ENCODE measurements at places on chromosomes 12 and 14.

- no peak for DNase-seq
- H3K27me3 ChIP-seq: no peaks in the 10 kb centered on the region
- no peak overlapping the region for H3K27ac ChIP-seq
- H3K36me3 ChIP-seq: no peaks in the 10 kb centered on the region
- no peak overlapping the region for H3K4me3 ChIP-seq
These were observed 197.1 kb downstream of the EFCAB11 start for GRCh38 chr14:89757313-89757939.

GRCh38 chr12:110622582-110622981, 8.7 kb downstream of the TCTN1 start:
- peaks cover 7% of the 10 kb centered on the region for H3K36me3 ChIP-seq
- no peak overlapping the region for H3K27ac ChIP-seq
- no peaks in the 10 kb centered on the region for H3K27me3 ChIP-seq
- DNase-seq: no peak
- H3K4me1 ChIP-seq: no peaks in the 10 kb centered on the region

DNA sequence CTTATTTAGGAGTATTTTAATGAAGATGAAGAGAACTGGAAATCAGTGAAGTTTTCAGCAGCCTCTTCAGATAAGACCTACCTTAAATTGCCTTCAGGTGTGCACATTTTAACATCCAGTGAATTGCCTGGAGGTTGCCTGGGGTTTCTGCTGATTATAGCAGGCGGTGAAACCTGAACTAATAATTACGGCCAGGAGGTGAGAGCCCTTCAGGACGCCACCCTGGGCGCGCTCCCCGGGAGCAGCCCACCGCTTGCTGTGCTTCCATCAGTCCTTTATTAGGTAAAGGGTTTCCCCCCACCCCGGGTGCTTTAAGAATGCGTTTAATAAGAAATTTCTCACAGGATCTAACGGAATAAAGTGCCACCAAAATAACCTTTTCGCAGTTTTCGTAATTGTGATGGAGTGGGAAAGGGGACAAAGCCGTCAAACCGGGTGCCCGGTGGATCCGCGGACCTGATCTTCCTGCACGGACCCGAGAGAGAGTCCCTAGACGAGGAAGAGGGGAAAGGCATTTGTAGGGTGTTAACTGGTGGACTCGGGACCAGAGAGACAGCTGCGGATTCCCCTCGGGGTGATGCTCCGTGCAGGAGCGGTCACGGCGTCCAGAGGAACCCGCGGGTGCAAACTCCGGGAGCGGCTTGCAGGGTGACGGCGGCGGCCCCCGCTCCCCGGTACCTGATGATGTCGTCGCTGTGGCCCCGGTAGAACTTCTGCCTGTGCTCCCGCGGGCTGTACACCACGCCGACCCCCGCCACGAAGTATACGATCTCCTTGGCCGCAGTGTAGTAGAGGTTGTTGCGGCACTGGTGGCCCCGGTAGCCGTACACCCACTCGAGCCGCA, 902 bp downstream of the EML5 start:
- H3K27ac ChIP-seq: no peak overlapping the region
- H3K4me1 ChIP-seq: peaks cover 14% of the 10 kb centered on the region
- no peaks in the 10 kb centered on the region for H3K36me3 ChIP-seq
- peak overlapping the region; percentile 55 for H3K4me3 ChIP-seq
- no peaks in the 10 kb centered on the region for H3K27me3 ChIP-seq

DNA sequence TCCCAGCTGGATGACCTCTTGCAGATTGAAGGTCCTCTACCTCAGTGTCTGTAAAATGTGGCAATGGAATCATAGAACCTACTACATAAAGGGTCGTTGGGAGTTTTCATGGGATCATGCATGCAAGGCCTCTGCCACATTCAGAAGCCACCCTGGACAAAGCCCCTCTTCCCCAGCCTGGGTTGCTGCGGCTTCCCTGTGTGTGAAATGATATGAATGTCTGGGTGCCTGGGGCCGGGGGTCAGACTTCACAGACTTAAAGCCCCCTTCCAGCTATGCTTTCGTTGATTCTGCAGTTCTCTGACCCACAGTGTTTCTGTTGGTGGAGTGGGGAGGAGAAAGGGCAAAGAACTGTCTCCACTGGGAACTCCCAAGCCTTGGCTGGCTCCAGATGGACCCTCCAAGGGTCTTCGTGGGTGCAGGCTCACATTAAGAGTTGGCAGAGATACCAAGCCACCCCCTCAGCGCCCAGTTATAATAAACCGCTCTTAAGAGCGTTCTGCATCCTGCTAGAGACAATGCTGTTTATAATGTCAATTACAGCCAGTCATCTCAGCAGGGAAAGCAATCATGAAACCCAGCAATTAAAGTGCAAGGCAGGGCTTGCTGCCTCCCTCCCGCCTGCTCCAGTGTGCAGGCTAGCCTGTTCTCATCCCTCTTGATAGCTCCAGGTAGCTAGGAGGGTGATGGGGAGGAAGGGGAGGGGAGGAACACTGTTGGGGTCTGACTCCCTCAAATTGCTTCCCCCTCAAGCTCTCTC, 210.9 kb upstream of the FKBP4 start:
- no peak overlapping the region for H3K27ac ChIP-seq
- peaks cover 46% of the 10 kb centered on the region for H3K36me3 ChIP-seq
- H3K27me3 ChIP-seq: no peaks in the 10 kb centered on the region

GRCh38 chr14:91349481-91350074, 68.0 kb downstream of the CCDC88C start:
- no peaks in the 10 kb centered on the region for H3K27me3 ChIP-seq
- DNase-seq: no peak
- no peaks in the 10 kb centered on the region for H3K4me1 ChIP-seq
- H3K4me3 ChIP-seq: no peak overlapping the region
- no peaks in the 10 kb centered on the region for H3K36me3 ChIP-seq

GRCh38 chr14:98217530-98217929, 1054.5 kb downstream of the BCL11B start:
- H3K27me3 ChIP-seq: no peaks in the 10 kb centered on the region
- H3K4me3 ChIP-seq: no peak overlapping the region
- H3K36me3 ChIP-seq: no peaks in the 10 kb centered on the region

GRCh38 chr12:106274575-106275121, 26.8 kb upstream of the CKAP4 start:
- H3K36me3 ChIP-seq: no peaks in the 10 kb centered on the region
- H3K4me3 ChIP-seq: no peak overlapping the region
- DNase-seq: no peak
- H3K27ac ChIP-seq: no peak overlapping the region
- no peaks in the 10 kb centered on the region for H3K27me3 ChIP-seq

DNA sequence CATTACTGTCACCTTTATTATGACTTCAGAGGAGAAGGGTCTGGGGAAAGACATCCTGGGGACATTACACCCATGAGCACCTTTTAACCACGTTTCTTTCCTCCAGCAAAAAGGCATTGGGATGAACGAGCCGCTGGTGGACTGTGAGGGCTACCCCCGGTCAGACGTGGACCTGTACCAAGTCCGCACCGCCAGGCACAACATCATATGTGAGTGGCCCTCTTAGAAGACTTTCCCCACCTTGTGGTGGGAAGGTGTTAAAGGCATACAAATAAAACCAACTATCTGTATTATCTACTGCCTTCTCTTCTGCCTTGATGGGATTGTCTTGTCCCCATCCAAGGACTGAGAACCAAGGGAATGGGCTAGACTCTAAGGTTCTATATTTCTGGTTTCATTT, 6.0 kb downstream of the PSMD9 start:
- no peaks in the 10 kb centered on the region for H3K27me3 ChIP-seq
- no peak for DNase-seq
- H3K36me3 ChIP-seq: peaks cover 36% of the 10 kb centered on the region
- no peak overlapping the region for H3K27ac ChIP-seq
- H3K4me1 ChIP-seq: peaks cover 18% of the 10 kb centered on the region

GRCh38 chr12:116609319-116610114, 50.3 kb downstream of the MAP1LC3B2 start:
- H3K4me1 ChIP-seq: no peaks in the 10 kb centered on the region
- DNase-seq: no peak
- H3K36me3 ChIP-seq: no peaks in the 10 kb centered on the region
- no peaks in the 10 kb centered on the region for H3K27me3 ChIP-seq
- H3K27ac ChIP-seq: no peak overlapping the region

GRCh38 chr14:90739318-90740068, 76.7 kb downstream of the TTC7B start:
- no peaks in the 10 kb centered on the region for H3K4me1 ChIP-seq
- peak overlapping the region; percentile 56 for H3K27ac ChIP-seq
- H3K4me3 ChIP-seq: no peak overlapping the region
- no peaks in the 10 kb centered on the region for H3K36me3 ChIP-seq
- DNase-seq: peak; percentile 38

- no peak overlapping the region for H3K4me3 ChIP-seq
- no peak overlapping the region for H3K27ac ChIP-seq
- H3K4me1 ChIP-seq: no peaks in the 10 kb centered on the region
- no peaks in the 10 kb centered on the region for H3K27me3 ChIP-seq
These were observed 720.9 kb downstream of the FSCB start for GRCh38 chr14:43786066-43786762.

GRCh38 chr14:51981218-51981854, 8.0 kb upstream of the RTRAF start:
- H3K36me3 ChIP-seq: no peaks in the 10 kb centered on the region
- peaks cover 10% of the 10 kb centered on the region for H3K4me1 ChIP-seq
- DNase-seq: no peak
- no peak overlapping the region for H3K27ac ChIP-seq
- H3K27me3 ChIP-seq: no peaks in the 10 kb centered on the region

GRCh38 chr14:22177870-22178269, 411.2 kb downstream of the DAD1 start:
- no peak overlapping the region for H3K27ac ChIP-seq
- no peak overlapping the region for H3K4me3 ChIP-seq
- H3K4me1 ChIP-seq: peaks cover 6% of the 10 kb centered on the region

GRCh38 chr12:109532721-109533486, 40.4 kb downstream of the MMAB start:
- H3K4me1 ChIP-seq: no peaks in the 10 kb centered on the region
- H3K36me3 ChIP-seq: peaks cover 44% of the 10 kb centered on the region
- no peaks in the 10 kb centered on the region for H3K27me3 ChIP-seq
- no peak for DNase-seq
- H3K27ac ChIP-seq: no peak overlapping the region

DNA sequence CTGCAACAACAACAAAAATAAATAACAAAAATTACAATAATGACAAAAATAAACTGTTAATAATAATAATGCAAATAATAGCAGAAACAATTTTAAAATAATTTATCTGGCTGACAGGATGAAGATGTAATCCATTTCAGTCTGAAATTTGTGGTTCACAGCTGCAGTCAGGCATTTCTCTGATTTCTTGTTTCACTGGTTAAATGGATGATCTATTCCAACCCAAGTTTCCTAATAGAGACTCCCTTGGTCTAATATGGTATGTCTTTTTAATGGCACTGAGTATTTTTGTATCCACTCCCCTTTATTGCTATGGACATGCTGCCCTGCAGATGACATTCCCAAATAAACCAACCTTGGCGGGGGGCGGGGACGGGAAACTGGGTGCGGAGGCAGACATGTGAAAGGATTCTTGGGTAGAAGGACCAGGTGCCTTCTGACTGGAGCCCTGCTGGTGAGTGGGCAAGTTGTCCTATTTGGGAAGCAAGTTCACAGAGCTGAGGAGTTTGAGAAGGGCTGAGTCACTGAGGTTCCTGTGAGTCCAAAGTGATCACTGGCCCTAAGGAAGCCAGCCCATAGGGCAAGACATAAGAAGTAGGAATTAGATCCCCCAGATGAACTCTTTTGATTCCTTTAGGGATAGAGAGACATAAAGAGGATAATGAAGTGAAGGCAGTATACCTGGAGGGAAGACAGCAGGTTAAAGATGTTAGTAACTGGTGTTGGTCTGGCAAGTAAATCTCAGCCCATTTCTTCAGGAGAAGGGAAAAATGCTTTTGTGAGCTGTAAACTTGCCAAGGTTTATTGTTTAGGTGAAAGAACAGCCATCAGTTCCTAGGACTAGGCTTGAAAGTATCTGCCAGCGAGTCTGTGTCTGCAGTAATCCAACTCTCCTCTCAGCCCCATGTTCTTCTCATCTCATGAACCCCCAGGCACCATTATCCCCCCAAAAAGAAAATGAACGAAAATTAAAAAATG, 14.5 kb downstream of the FOXG1 start:
- no peak overlapping the region for H3K27ac ChIP-seq
- DNase-seq: no peak
- no peak overlapping the region for H3K4me3 ChIP-seq
- no peaks in the 10 kb centered on the region for H3K36me3 ChIP-seq

DNA sequence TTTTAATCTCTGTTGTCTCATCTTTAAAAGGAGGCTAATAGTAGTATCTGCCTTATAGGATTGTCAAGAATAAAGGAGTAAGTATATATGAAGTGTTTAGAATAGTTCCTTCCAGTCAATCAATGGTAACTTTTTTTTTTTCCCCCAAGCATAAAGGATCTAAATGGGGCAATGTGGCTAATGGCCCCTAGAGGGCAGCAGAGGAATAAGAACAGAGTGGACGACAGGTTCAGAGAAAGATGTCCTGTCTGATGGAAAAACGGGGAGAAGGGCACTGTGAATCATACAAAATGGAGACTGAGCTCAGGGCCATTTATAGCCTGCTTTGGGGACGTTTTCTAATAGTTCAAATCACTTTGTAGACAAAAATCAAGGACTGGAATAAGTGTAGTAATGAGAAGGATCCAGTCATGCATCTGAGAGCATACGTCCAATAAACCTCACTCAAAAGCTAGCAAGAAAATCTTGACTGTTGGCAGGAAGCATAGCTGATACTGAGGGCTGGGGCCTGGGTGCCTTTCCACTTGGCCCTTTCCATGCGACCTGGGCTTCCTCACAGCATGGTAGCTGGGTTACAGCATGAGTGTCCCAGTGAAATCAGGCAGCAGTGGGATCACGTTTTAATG, 51.3 kb downstream of the IFNG-AS1 start:
- H3K4me3 ChIP-seq: no peak overlapping the region
- no peaks in the 10 kb centered on the region for H3K4me1 ChIP-seq
- H3K27me3 ChIP-seq: no peaks in the 10 kb centered on the region
- peak; percentile 71 for DNase-seq

DNA sequence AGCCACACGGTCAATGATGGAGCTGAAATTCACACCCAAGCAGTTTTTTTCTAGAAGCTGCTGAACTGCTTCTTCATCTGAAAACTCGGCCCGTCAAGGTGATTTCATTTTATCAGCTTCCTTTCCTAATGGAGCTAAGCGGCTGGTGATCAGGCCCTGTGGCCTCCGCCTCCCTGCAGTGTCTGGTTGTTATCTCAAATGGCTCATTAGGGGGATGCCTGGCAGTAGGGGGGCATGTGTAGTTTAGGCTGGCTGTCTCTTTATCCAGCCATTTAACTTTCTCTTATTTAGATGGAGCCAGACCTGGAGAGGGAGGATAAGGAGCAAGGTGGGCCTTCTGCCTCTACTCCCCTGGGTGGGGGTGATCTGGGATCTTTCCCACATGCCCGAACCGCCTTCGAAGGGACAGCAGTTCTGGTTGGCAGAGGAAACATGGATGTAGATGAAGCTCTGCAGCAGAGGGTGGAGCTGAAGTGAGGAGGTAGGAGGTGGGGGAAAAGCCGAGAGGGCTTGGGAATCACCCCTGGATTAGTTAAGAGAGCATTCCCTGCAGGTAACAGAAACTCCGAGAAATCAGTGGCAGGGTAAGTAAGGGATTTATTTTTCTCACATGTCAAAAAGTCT, 64.4 kb downstream of the TGFB3 start:
- no peaks in the 10 kb centered on the region for H3K4me1 ChIP-seq
- DNase-seq: no peak
- no peak overlapping the region for H3K4me3 ChIP-seq
- H3K27me3 ChIP-seq: no peaks in the 10 kb centered on the region
- H3K27ac ChIP-seq: no peak overlapping the region

- DNase-seq: no peak
- H3K4me1 ChIP-seq: no peaks in the 10 kb centered on the region
- H3K4me3 ChIP-seq: no peak overlapping the region
- H3K27ac ChIP-seq: no peak overlapping the region
- no peaks in the 10 kb centered on the region for H3K36me3 ChIP-seq
These were observed 161.2 kb downstream of the NTF3 start for GRCh38 chr12:5593086-5593485.

Data from right atrium auricular region (tissue), 2 donors.